ENCODE measurements at places on chromosomes 7 and 10.

- DNase-seq, result no peak
These were observed 34.4 kb downstream of the DDC start for GRCh38 chr7:50530766-50531165.

GRCh38 chr10:132904814-132905649 lies 37.3 kb downstream of the CFAP46 start:
- DNase-seq, result no peak

DNA sequence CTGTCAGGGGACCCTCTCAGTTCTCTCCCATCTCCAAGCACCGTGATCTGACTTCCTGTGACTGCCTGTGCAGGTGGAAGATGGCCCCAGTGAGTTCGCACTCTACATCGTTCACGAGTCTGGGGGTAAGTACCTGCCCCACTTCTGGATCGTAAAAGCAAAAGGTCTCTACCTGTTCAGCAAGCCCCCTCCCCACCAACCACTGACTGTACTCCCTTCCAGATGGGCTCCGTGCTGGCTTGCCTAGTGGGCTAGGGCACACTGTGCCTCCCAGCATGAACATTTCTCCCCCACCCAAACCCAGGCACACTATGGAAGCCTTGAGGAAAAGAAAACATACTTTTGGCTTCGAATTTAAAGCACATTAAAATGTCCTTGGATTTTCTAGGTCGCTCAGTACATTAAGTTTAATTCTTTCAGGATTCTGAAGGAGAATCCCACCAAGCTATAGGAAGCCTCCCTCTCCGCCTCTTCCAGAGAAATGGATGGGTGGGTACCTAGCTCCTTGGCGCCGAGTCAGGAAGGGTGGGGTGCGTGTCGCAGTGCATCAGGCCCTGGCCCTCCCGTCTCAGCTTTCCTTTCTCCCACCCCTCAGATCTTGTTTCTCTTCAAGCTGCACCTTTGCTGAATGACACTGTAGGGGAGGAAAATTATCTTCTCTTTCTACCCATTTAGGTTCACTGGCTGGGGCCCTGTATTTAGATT lies 11.0 kb upstream of the ZNF22 start:
- no peak for DNase-seq

- no peak for DNase-seq
These were observed 194.0 kb downstream of the CFTR start for GRCh38 chr7:117673839-117674238.

DNA sequence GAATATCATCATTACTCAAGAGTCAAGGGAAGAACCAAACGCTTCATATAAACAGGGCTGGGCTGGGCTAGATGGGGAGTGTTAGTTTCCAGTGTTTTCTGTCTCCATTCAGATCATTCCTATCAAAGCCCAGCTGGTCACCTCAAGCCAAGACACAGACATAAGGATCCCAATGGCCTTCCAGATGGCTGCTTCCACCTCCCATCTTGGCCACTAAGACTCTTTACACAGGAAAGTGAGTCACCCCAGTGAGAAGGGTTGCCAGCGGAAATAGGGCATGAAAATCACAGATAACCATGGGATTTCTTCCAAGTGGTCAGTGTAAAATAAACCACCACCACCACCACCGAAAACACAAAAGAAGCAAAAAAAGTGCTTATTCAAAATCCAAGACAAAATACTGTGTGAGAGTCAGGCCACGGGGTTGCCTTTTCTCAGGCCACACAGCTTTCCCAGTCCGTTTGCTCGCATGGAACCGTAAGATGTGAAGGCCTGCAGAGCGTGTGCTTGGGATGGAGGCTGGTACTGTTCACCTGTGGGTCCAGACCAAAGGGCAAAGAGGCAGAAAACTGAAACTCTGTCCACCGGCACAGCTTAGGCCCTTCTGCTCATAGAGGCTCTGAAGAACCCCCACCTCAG lies 5.6 kb downstream of the PRSS2 start:
- no peak for DNase-seq

- DNase-seq, result no peak
These were observed 218.6 kb upstream of the TAC1 start for GRCh38 chr7:97513326-97513725.

GRCh38 chr10:125551247-125551646 lies 131.7 kb downstream of the TEX36 start:
- DNase-seq, result no peak

DNA sequence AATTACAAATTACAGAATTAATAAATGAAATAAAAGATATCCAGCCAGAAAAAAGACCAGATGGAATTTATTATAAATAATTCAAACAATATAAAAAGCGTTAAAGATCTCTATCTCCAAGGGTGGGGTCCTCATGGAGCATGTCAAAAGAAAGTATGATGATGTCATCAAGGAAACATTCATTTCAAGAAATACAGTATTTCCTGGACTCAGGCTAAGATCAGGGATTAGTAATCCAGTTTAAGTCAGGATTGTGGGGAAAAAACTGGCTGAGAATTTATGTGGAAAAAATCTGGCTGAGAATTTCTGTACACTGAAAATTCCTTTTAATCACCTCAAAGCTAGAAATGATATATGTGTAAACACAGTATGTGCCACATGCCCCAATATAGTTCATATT lies 1075.3 kb downstream of the XPNPEP1 start:
- no peak for DNase-seq
